PC-9 (cell line): ENCODE measurements at places on chromosomes 6 and 20. TPM values are rescaled to one million over a fixed set of nuclear protein-coding genes. Genes with fewer than 3 reads are reported as not detected.

The NKX2-4 gene
- not detected in 2 replicates for total RNA-seq

The TMEM242 gene
- 8.1 and 8.7 TPM in 2 replicates for total RNA-seq

The OOEP gene
- total RNA-seq, result 10.9 and 12.2 TPM in 2 replicates

The PLEKHG1 gene
- total RNA-seq, result 8.9 and 9.9 TPM in 2 replicates

The LBP gene
- total RNA-seq, result not detected in 2 replicates

- DNase-seq, result no peak
Measured at GRCh38 chr20:62019881-62020492, 45.7 kb downstream of the TAF4 start.

- no peak for DNase-seq
Measured at GRCh38 chr6:75065523-75065922, 140.3 kb downstream of the COL12A1 start.

GRCh38 chr20:49701241-49701790 lies 12.4 kb downstream of the B4GALT5 start:
- peak; percentile 64 for DNase-seq

DNA sequence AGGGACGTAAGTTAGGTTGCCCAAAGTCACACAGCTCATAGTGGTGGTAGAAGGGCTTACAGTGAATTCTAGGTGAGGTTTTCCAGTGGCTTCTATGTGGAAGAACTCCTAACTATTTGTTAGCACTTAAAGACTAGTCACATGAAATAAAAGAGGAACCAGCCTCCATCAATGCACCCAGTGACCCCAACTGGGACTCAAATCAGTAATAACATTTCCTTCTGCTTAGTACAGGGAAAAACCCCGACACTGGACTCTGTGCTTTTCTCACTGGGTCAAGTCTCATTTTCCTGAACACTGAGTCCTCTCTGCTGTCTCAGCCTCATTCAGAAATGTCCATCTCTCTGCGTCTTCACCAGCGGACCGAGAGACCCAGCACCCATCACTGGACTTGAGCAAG lies 89.2 kb downstream of the SLC22A23 start:
- DNase-seq, result no peak

DNA sequence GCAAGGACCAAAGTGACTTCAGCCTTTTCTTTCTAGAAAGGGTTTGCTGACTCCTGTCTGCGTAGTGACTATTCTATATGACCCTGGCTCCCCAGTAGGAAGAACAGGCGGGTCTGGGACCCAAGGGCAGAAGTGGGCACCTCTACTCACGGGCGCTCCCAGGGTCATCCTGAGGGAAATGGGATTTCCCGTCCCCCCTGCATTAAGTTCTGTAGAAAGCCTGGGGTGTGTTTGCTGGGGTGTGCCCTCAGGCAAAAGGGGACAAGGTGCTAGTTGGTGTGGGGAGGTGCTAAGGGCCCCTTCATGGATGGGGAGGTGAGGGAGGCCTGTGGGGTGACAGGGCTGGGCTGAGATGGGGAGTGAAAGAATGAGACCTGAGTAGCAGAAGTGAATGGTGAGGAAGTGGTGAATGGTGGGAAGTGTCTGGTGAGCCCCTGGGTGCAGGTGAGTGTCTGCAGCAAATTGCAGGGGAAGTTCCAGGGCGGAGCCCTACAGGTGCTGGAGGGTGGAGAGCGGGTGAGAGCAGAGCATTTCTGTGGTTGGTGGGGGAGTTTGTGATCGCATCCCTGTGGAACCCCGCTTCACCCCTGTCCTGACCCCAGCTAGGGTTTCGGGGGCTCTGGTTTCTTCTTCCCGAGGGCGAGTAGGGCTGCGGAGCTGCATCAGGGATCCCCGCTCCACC lies 21.1 kb downstream of the RAET1L start:
- DNase-seq, result no peak

DNA sequence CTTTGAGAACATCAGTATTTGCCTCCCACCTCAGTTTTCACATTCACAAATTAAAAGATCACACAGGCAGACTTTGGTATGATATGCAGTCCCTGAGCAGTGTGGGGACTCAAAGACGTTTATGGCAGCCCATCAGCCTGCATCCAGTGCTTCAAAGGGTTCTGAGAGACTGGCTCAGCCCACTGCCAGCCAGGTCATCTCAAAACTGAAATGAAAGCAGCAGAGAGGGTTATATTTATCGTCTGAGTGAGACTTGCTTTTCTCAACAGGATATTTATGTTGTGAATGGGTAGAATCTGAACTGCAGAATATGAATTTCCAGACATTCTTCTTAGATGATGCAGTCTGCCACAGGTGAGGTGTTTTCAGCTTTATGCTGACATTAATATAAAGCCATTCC lies 159.8 kb downstream of the NRN1 start:
- no peak for DNase-seq

DNA sequence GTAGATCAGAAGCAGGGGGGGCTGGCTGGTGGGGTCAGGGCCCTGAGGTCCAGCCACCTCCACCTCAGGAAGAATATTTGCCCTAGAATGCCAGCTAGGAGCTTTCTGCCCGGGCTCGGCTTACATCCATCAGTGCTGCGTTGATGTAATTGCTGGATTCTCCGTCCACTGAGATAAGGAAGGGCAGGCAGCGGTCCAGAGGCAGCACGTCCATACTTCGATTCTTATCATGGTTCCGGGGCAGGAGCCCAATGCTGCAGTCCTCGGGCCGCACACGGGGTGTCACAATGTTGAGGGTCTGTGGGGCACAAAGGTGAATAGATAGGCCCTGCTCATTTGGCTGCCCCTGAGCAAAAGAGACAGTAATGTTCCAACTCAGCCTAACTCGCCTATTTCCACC lies 483.8 kb upstream of the CHD6 start:
- no peak for DNase-seq
